Activated naive CD8-positive, alpha-beta T cell treated with anti-CD3 and anti-CD28 coated beads, Interleukin-2, amount 10 ng/mL, durations not matched to agents 7 days and 5 days (primary cell): ENCODE measurements at places on chromosomes 1 and 21. TPM values are rescaled to one million over a fixed set of nuclear protein-coding genes. Genes with fewer than 3 reads are reported as not detected.

The THEMIS2 gene
- 40.5 TPM for total RNA-seq

The OR11L1 gene
- not detected for total RNA-seq

The SMCP gene
- not detected for total RNA-seq

The ZNF697 gene
- 0.31 TPM for total RNA-seq

The SMPDL3B gene
- 0.64 TPM for total RNA-seq

The ARHGEF16 gene
- not detected for total RNA-seq

The FAM131C gene
- total RNA-seq: 4.1 TPM

The FAM177B gene
- not detected for total RNA-seq

The PLA2G2C gene
- total RNA-seq: not detected
